ENCODE measurements at places on chromosomes 6 and 20.
A peak's percentile ranks its signal among the peaks of the same experiment; 100 is the strongest.

DNA sequence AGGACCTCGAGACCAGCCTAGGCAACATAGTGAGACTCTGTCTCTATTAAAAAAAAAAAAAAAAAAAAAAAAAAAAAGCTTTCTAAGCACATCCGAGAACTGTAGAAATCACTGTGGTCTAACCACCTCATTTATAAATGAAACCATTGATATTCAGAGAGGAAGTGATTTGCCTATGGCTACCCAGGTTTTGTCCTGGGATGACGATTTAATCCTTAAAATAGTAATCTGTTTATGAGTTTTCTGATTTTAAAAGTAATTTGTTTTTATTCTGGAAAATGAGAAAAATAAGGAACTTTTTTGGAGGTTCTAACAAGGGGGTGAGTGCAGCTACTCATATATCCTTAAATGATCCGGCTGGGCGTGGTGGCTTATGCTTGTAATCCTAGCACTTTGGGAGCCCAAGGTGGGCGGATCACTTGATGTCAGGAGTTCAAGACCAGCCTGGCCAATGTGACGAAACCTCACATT is 6.5 kb upstream of the BTN3A2 start:
- DNase-seq, result no peak

- DNase-seq, result peak; percentile 50
Measured at GRCh38 chr6:100664274-100665040, 199.7 kb upstream of the SIM1 start.

GRCh38 chr20:53592992-53593465 is 610 bp downstream of the ZNF217 start:
- peak; percentile 57 for DNase-seq

DNA sequence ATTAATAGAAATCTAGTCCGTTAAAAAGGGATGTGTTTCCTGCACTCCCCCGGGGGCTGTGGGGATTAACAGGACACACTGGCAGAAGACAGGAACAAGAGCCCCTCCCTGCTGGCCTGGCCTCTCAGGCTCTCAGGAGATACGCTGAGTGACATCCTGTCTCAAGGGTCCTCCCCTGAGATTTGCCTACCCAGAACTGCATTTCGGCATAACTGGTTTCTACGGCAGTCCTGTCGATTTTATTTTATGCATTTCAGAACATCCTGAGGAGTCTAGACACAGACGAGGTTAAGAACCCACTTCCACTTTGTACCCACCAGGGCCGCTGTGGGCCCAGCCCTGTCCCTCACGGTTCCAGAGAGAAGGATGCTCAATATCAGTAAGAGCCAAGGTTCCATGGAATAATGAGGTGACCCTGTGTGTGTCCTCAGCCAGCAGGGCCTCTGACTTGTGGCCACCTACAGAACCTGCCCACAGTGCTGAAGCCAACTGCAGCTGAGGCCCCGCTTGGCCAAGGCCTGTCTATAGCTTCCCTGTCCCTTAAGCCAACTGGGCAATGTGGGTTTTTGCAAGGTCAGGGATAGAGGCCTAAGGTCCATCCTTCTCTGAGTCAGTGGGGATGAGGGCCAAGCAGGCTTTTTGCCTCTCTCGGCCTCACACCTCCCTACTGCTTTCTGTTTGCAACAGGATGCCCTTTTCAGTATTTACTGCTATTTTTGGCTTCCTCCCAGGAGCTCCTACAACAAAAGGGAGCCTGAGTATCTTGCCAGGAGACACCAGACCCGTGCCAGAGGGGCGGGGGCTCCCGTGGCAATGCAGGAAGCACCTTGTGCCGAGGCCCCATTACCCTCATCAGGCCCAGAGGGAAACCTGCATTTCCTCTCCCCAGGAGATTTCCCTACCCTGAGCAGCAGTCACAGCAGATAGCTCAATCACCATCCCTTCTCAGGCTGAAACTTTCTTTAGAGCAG is 14.7 kb downstream of the UQCC2 start:
- peak; percentile 97 for DNase-seq

- DNase-seq, result no peak
Measured at GRCh38 chr6:129700666-129701065, 9.3 kb downstream of the ARHGAP18 start.

- DNase-seq, result no peak
Measured at GRCh38 chr6:46393161-46393939, 97.9 kb downstream of the RCAN2 start.

GRCh38 chr6:41548841-41549642 is 2.9 kb downstream of the FOXP4 start:
- DNase-seq, result no peak

GRCh38 chr6:142289687-142290086 is 12.1 kb upstream of the ADGRG6 start:
- DNase-seq, result no peak

- DNase-seq, result no peak
Measured at GRCh38 chr6:7773322-7773721, 47.4 kb downstream of the BMP6 start.

- peak; percentile 20 for DNase-seq
Measured at GRCh38 chr6:72446430-72446829, 175.4 kb upstream of the KCNQ5 start.

DNA sequence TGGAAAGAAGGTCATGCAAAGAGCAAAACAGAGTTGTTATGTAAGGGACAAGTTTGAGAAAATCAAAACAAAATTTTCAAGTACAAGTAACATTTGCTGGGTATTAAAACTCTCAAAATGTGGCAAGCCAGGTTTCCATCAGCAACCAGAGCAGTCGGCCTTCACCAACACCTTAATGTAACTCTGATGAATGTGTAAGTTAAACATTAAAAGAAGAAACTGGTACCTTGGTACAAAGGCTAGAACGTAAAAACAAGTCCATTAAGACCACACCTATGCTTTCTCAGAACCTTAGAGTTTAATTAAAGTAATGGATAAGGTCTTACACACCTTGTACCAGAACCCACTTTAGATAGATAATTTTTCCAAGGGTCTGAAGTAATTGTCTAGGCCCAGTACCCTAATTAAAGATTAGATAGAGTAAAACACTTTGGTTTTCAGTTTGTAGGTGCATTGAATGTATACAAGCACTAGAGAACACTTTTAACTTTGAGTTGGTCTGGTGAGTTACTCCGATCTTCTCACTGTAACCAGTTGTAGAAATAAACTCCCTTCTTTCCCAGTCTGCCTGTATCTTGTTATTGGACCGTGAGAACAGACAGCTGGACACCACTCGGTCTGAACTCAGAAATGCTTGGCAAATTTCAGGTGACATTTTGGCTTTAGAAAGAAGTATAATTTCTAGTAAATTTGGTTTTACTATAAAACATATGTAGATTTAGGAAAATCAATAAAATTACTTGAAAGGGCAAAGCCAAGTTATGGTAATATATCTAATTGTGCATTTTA is 319.4 kb downstream of the HTR1B start:
- no peak for DNase-seq

GRCh38 chr6:38767560-38767959 is 52.4 kb downstream of the DNAH8 start:
- no peak for DNase-seq

DNA sequence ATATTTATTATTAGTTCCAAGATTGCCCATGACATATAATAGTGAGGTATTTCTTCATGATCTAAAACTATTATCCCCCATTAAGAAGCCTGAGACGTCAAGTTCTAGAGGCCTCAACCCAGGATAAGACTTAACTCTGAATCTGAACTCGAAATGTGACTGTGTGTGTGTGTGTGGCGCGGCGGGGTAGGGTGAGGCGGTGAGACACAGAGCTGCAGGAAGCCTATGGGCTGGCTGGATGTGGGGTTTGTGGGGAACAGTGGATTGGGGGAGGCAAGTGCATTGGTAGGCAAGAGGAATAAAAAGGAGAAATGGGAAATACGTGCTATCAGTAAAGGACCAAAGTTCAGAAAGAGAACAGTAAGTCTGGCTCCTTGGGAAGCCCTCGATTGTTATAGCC is 66.5 kb upstream of the RNF146 start:
- DNase-seq, result no peak

GRCh38 chr6:5713519-5713918 is 293.2 kb downstream of the NRN1 start:
- no peak for DNase-seq

GRCh38 chr6:31144296-31144969 is 5.6 kb upstream of the PSORS1C2 start:
- no peak for DNase-seq

DNA sequence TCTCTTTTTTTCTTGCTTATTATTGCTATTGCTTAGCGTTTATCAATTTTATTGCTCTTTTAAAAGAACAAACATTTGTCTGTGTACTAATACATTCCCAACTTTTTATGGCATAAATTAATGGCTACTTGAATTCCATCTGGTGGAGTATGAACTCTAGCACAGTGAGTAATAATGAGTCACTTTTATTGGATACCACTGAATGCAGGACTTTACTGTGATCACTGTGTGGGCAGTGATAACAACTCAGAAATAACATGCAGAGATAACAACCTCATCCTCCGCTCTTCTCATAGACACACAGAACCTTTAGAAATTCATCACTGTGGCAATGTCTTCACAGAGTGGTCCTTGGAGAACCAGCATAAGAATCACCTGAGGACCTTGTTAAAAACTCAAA is 174.9 kb upstream of the PRND start:
- peak; percentile 96 for DNase-seq

DNA sequence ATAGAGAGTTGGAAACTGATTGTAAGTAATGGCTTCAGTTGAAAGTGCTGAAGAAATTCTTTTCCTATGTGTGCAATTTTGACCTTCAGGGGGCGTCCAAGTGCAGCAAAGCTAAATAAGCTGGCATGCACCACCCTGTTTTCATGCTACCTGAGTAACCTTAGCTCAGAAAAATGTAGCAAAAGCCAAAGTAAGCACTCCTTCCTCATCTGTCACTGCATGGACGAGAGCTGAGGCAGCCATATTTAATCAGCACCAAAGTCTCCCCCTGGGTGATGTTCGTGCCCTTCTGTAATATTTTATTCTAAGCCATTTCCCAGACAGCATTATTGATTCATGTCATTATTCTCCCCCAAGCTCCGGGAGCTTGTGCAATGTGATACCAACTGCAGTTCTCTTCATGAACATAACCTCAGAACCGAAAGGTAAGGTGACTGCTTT is 123.1 kb downstream of the RPS12 start:
- DNase-seq, result peak; percentile 61

DNA sequence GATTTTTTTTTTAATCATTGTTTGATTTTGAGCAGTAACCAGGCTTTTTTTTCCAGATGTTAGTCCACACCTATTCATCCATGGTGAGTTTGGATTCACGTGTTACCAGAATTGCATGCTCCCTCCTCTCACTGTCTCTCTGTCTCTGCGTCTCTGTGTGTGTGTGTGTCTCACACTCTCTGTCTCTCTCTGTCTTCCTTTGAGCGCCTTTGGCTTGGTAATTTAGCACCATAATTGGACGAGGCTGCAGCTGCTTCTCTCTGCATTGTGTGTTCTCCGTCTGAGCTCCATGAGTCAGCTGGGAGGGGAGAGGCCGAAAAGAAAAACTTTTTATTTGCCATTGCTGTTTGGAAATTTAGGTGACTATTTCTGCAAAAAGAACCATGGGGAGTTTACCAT is 3.4 kb downstream of the TFAP2B start:
- DNase-seq, result peak; percentile 69

DNA sequence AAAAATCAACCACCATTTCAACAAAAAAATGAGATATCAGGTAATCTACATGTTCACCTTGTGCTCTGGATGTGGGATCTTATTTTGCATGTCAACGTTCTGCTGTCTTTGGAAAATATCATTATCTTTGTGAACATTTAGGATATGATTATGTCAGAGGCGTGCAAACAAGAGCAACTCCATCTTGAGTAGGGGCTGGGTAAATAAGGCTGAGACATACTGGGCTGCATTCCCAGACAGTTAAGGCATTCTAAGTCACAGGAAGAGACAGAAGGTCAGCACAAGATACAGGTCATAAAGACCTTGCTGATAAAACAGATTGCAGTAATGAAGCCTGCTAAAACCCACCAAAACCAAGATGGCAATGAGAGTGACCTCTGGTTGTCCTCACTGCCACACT is 28.8 kb upstream of the ZBTB24 start:
- DNase-seq, result peak; percentile 32

- DNase-seq, result no peak
Measured at GRCh38 chr20:23541330-23541729, 27.0 kb downstream of the CST9L start.

GRCh38 chr6:21665392-21666200 is 72.0 kb downstream of the SOX4 start:
- no peak for DNase-seq

GRCh38 chr6:136077834-136078576 is 172.1 kb downstream of the MTFR2 start:
- DNase-seq, result peak; percentile 99

- no peak for DNase-seq
Measured at GRCh38 chr6:163634211-163635171, 220.0 kb downstream of the QKI start.

- peak; percentile 46 for DNase-seq
Measured at GRCh38 chr6:142395768-142396231, 94.0 kb downstream of the ADGRG6 start.

DNA sequence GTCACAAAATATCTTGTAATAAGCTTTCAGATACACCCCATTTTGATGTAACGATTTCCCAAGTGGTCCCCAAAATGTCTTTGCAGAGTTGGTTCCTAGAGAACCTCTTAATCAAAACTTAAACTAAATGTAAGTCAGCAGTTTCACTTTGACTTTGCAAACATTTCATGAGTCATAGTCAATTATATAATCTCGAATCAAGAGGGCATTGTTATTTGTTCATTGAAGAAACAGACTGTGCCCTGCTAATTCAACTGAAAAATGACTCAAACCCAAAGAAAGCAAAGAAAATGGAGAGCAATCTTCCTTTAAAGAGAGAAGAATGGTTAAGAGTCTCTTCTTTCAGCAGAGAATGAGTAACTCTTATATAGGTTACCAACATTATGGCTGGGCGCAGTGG is 58.3 kb downstream of the IPCEF1 start:
- peak; percentile 82 for DNase-seq

DNA sequence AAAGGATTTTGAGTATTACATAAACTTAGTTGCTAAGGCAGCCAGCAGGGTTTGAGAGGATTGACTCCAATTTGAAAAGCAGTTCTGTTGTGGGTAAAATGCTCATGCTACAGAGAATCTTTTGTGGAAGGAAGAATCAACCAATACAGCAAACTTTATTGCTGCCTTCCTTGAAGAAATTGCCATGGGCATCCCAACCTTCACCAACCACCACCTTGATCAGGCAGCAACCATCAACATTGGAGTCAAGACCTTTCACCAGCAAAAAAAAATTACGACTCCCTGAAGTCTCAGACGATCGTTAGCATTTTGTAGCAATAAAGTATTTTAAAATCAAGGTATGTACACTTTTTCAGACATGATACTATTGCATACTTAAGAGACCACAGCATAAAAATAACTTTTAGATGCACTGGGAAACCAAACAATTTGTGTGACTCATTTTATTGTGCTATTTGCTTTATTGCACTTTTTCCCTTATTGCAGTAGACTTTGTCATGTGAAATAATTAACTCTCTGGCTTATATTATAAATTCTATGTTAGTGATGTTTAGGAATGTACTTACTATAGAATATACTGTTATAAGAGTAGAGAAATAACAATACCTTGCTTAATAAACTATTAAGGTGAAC is 390.8 kb downstream of the CDKAL1 start:
- peak; percentile 69 for DNase-seq
